ENCODE measurements at places on chromosomes 4 and X.

DNA sequence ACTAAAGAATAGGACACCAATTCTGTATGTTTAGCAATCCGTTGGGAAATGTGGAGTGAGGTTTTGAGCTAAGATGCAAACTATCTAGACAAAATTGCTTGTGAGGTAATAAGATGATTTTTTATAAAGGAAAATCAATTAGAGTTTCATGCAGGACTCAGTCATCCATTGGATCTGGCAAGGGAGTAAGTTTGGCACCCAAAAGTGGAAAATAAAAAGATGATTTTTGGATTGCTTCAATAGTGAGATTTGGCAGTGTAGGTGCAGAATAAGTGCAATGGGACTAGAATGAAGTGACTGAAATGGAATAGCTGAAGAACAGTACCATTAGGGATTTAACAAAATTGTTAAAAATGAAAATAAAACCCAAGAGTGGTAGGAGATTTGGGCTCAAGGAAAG, 290.5 kb upstream of the EPHA5 start:
- no peak for DNase-seq

DNA sequence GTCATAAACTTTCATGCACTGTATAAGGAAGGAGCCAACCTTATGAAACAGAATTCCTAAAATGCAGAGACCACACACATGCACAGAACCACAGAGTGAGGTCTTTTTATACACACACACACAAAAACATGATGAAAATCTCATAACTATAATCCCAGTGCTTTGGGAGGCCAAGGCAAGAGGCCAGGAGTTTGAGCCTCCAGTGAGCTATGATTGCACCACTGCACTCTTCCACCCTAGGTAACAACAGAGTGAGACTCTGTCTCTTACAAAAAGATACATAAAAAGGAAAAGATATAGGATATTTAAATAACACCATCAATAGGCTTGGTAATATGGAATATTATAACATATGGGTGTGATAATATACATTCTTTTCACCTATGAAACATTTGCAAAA, 10.6 kb downstream of the FGA start:
- DNase-seq = no peak

GRCh38 chr4:156560701-156561100, 410.9 kb downstream of the PDGFC start:
- DNase-seq = no peak

GRCh38 chr4:129561886-129562671, 466.1 kb downstream of the C4orf33 start:
- DNase-seq = no peak

- DNase-seq = no peak
Observed at GRCh38 chrX:8289523-8289922, 118.5 kb upstream of the VCX2 start.

GRCh38 chrX:9807355-9808182, 21.3 kb downstream of the SHROOM2 start:
- DNase-seq = no peak

GRCh38 chr4:181525634-181526033, 717.6 kb upstream of the TENM3 start:
- no peak for DNase-seq
